Tibial artery (tissue), 4 donors: ENCODE measurements at places on chromosomes 1 and 21.
A peak's percentile ranks its signal among the peaks of the same experiment; 100 is the strongest.

- no peak for DNase-seq
Observed at GRCh38 chr1:3205815-3206214, 136.8 kb downstream of the PRDM16 start.

- no peak for DNase-seq
Observed at GRCh38 chr1:44907893-44908292, 64.8 kb upstream of the PTCH2 start.

- no peak for DNase-seq
Observed at GRCh38 chr1:84390226-84390625, 8.1 kb upstream of the DNASE2B start.

- DNase-seq: no peak
Observed at GRCh38 chr1:55886856-55887712, 671.9 kb upstream of the USP24 start.

GRCh38 chr1:206526064-206526911 lies 19.0 kb downstream of the RASSF5 start:
- DNase-seq: peak; percentile 34

DNA sequence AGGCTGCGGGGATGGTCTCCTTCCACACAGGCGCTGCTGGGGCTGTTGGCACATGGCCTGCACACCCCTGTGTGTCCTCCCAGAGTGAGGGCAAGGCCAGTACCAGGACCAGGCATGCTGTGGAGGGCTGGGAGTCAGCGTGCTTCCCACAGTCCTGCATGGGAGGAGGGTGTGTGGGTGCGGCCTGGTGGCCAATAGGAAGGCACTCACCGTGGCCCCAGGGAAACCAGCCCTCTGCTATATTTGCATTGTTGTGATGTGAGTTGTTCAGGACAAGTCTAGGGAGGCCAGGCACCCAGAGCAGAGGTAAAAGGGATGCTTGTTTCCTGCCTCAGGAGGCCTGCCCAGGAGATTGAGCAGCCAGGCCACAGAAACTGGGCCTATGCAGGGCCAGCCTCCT lies 59.5 kb downstream of the S100B start:
- no peak for DNase-seq

- DNase-seq: peak; percentile 71
Observed at GRCh38 chr1:37999430-38000232, 5.7 kb downstream of the FHL3 start.

GRCh38 chr1:86101616-86102015 lies 55.0 kb downstream of the COL24A1 start:
- DNase-seq: no peak

- no peak for DNase-seq
Observed at GRCh38 chr21:34911360-34911759, 137.7 kb downstream of the RUNX1 start.

DNA sequence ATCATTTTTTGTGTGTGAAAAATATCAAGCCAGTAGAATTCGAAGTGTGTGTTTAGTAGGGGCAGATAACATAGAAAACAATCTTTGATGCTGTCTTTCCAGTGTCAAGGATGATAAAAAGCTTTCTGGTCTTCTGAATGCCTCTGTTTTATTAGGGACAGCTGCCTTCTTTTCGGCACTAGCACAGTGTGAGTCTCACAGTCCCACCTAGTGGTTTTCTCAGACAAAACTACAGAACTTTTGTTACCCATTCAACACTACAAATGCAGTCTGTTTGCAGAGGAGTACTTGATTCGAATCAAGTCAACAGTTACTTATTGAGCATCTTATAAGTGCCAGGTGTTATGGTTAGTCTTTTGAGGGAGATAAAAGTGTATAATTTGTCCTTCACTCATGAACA lies 30.6 kb upstream of the MCOLN3 start:
- DNase-seq: no peak

DNA sequence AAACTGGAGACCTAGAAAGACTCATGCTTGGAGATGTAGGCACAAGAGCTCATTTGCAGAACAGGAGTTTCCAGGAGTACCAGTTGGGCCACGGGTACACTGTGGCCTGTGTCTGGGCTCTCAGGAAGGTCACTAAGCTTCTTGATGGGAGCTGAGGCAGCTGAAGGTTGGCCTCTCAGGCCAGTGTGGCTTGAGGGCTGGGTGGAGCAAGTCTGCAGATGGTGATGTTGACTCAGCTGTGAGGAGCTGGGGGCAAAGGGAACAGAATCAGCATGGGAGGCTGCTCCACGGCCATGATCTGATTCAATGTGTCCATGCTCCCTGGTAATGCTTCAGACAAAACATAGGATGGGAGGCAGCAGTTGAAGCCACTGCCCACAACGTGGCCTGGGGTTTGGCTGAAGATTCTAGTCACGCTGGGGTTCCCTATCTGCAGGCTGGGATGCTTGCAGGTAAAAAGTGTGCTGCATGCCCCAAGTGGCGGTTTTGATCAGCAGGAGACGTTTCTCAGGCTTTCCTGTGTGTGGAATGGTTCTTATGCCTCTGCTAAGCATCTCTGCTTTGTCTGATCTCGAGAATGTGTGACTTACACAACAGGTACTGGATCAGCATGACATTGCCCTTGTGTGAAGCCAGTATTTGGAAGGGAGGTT lies 15.4 kb upstream of the TENT5C start:
- DNase-seq: no peak

DNA sequence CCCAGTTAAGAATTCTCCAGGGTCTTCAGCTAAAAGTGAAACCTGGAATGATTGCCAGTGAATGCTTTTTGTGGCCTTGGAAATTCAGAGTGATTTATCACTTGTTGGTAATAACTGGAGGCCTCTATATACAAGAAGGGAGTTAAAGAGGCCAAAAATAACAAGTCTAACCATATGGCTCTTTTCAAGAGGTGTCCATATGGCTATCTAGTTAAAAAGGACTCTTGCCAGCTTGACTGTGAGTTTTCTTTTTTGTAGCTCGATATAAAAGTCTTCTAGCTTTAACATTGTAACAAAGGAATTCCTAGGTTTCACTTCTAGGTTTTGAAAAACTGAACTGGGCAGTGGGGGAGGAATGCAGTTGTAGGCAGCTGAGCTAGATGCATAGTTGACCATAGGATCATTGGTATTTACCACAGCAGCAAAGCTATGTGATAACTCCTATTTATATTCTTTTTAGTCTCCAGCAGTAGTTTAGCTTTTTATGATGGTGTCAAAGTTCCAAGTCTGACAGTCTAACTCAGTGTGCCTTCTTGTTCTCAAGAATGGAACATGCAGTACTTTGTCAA lies 44.4 kb downstream of the CACHD1 start:
- no peak for DNase-seq

DNA sequence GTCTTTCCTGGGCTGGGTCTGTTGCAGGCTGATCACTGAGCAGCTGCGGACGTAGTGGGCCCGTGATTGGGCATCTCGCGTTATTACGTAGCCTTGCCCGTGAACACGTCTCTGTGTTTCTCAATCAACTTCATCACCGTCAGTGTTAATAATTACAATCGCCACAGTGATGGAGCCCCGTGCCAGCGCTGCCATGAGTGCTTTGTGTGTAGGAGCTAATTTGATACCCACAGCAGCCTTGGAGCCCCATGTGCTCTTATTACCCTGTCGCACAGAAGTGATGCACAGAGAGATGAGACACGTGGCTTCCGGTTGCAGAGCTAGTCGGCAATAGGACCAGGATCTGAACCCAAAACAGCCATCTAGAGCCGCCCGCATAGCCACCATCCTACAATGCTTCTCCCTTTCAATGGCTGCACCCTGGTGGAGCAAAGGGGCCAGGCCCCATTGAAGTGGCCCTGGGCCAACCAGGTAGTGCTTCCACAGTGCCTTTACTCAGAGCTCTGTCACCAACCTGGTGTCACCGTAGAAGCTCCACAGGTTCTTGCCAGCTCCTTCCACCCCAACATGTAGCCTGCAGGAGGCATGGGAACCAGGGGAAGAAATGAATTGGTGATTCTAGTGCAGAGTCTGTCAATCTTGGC lies 398.5 kb upstream of the VAMP3 start:
- no peak for DNase-seq

- peak; percentile 38 for DNase-seq
Observed at GRCh38 chr1:7390604-7391000, 380.5 kb upstream of the VAMP3 start.

GRCh38 chr1:101282314-101283038 lies 45.7 kb downstream of the S1PR1 start:
- DNase-seq: no peak

- no peak for DNase-seq
Observed at GRCh38 chr1:17212487-17213121, 7.7 kb downstream of the PADI1 start.

DNA sequence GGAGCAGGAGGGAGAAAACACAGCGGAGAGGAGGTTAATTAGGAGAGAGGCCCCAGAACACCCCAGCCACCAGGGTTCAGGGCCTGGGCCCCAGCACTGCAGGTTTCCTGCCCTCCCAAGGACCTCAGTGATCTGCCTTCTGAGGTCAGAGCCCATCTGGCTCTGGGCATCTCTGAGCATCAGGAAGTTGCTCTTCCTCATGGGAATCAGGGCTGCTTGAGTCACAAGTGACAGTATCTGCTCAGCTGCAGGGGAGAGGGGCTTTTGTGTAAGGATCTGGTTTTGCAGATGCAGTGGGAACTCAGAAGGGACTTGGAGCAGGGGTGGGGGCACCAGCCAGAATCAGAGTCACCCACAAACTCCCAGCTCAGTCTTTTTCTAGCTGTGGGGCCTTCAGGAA lies 472.1 kb downstream of the PTPRU start:
- no peak for DNase-seq

DNA sequence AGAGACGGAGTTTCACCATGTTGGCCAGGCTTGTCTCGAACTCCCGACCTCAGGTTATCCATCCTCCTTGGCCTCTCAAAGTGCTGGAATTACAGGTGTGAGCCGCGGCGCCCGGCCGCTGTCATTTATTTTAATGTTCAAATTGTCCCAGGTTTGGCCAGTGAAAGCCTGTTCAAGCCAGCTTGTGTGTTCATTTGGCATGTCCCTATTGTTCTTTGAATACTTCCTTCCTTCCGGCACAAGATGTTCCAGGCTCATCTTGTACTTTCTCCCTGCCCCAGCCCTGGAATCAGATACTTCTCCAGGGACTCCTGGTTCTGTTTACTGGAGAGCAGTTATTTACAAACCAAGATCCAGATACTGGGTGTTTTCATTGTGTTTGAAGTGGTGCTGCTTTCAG lies 37.0 kb downstream of the ZBTB8B start:
- DNase-seq: peak; percentile 72
